ENCODE measurements at places on chromosomes 11 and 22.

- no peak for DNase-seq
Measured at GRCh38 chr22:22446517-22446916, 62.0 kb downstream of the ZNF280B start.

GRCh38 chr22:47495110-47495509 lies 732.7 kb downstream of the TBC1D22A start:
- DNase-seq: no peak

- no peak for DNase-seq
Measured at GRCh38 chr11:91869686-91870085, 354.9 kb upstream of the FAT3 start.

DNA sequence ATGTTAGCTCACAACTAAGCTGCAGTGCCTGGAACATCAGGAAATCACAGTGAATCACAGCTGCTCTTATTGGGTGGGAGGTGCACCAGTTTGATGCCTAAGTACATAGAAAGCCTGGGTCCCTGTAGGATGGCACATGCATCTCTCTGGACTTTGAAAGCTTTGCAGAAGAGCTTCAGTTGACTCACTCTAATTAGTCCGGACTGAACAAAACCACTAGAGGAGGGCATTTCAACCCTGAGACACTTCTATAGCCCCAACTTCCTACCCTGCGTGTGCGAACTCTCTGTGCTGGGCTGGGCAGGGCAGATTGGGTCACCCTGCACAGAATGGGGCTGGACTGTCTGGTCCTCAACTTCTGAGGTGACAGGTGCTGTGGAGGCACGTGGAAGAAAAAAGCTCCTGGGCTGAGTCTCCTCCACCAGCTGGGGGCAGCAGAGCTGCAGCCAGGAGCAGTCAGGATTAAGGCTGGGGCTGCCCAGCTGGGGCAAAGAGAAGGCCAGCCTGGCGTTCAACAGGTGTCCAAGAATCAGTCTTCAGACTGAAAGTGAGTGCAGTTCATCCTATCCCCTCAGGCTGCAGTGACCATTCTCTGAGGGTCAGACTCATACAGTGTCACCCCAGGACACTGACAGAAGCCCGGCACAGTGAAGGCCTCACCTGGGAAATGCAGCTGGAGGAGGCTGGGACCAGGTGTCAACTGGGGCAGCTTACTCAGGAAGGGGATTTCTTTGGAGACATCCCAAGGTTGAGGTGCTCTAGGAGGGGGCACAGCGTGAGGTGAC lies 22.1 kb downstream of the GGTLC2 start:
- DNase-seq: no peak

GRCh38 chr11:124717421-124717785 lies 22.3 kb upstream of the NRGN start:
- no peak for DNase-seq

GRCh38 chr11:130865774-130866114 lies 50.5 kb downstream of the SNX19 start:
- no peak for DNase-seq

DNA sequence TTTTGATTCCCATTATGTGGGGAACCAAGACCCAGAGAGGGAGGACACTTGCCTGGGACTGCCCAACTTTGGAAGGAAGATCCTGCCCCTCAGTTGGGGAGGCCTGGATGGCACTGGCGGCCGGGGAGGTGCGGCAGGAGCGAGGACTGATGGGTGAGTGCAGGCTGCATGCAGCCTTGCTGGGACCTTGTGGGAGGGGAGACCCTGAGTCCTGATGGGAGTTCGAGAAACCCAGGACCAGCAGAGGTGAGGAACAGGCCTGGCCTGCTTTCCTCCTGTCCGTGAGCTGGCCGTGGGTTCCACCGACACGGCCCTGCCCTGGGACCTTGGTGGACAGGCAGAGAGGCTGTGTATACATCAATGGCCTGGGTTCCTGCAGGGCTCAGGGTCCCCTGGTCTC lies 19.3 kb upstream of the SMIM38 start:
- no peak for DNase-seq

- DNase-seq: no peak
Measured at GRCh38 chr11:1997755-1998154, at the start of gene H19. H19 (minus strand) TSS chr11:1997842.

- DNase-seq: peak; percentile 49
Measured at GRCh38 chr11:73980001-73980961, 2.4 kb downstream of the UCP2 start.

DNA sequence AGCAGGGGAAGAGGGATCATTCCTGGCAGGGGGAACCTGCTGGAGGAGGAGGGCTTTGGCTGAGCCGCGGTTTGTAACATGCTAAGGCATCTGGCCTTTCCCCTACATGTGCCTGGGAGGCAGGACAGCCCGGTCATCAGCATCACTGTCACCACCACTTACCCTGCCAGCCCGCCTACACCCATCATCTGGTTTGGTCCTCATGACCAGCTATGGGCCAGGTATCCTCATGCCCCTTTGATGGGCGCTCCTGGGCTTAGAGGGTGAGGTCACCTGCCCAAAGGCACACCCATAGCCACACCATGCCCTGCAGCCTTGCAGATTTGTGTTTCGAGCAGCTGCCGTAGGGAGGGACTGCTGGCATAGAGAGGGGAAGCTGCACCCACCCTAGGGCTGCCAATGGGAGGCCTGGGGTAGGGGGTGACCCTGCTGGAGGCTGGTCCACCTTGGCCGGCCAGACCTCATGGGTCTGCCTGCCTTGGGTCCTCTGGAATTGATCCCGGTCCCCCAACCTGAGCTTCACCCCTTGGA lies 2.6 kb downstream of the MRGPRF start:
- no peak for DNase-seq

DNA sequence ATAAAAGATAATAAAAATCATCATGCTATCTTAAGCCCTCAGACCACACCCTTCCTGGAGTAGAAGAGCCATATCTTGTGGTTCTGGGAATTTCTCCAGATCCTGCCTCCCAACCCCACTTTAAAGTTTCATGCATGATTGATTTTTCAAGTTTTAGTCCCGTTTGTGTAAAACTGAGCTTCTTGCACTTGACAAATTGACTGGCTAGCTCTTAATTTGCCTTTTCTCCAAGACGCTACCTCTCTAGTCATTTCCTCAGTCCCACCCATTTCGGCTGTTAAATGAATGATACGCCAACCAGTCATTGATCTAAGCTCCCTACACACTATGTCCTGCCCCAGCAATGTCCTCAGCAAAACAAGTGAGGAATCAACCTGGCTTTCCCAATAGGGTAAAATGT lies 71.8 kb upstream of the TEAD1 start:
- no peak for DNase-seq

GRCh38 chr11:122795307-122795706 lies 43.0 kb upstream of the CRTAM start:
- no peak for DNase-seq

- no peak for DNase-seq
Measured at GRCh38 chr11:10650166-10650565, 43.4 kb downstream of the IRAG1 start.
